Activated T-cell treated with anti-CD3 and anti-CD28 coated beads, Interleukin-2, amount 50 U/mL, for 24 hours (primary cell): ENCODE measurements at places on chromosomes 1 and 21.

GRCh38 chr1:48596046-48596445, 124.0 kb upstream of the SPATA6 start:
- no peak for DNase-seq

DNA sequence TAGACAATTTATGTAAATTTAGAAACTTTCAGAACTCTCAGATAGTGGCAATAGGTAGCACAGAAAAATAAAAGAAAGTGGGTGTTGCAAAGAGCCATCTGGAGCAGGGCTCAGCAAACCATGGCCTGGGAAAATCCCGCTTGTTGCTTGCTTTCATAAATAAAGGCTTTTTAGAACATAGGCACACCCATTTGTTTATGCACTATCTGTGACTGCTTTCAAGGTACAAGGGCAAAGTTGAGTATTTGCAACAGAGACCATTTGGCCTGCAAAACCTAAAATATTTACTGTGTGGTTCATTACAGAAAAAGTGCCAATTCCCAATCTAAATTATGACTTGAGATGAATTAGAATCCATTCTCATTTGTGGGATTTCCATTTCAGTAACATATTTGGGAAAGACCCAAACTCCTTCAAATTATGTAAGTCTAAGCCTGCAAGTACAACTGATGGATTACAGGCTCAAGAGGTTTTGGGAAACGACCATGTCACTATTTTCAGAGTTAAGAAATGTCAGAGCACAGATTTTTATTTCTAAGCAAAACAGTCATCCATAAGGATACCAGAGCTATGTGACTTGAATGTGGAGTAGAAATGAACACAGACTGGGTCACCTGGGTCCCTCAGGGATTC, 43.5 kb upstream of the DPT start:
- DNase-seq = no peak

DNA sequence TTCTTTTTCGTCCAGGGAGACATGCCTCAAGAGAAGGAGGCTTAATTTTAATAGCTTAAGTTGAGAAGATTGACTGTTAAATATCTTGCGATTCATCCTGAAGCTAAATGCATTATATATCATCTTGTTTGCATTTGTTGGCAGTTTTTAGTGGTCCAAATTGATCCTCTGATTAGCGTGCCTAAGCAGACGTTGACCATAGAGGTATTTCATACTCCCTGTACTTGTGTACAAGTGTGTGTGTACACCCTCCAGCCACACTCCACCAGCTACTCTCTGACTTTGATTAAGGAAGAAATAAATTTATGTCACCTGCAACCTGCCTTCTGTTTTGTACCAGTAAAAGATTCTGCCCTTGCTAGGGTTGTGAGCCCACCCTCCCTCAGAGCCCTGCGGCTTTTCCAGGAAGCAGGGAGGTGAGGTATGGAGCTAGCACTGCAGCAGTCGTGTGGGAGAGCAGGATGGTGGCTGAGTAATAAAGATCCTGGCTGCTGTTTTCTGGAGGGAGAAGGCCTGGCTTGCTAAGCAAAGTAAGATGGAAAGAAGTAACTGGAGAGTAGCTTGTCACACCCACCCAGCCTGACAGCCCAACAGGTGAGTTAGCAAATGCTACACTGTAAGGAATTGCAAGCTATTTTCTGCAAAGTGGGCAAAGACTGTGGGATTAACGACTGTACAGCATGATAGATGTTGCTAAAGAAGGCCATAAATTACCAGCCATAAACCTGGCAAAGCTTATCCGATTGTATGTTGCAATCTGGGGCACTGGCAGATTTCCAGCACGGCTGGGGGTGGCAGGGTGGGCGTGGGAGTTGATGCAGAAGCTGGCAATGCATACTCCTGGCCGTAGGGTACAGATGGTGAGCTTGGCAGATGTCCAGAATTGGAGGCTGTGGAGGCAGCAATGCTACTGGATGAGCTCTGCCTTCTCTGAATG, 170.2 kb downstream of the TNR start:
- DNase-seq = no peak

- DNase-seq = peak; percentile 37
Observed at GRCh38 chr1:185338719-185339622, 21.9 kb upstream of the IVNS1ABP start.

- no peak for DNase-seq
Observed at GRCh38 chr1:111213412-111213811, 13.0 kb upstream of the DENND2D start.

DNA sequence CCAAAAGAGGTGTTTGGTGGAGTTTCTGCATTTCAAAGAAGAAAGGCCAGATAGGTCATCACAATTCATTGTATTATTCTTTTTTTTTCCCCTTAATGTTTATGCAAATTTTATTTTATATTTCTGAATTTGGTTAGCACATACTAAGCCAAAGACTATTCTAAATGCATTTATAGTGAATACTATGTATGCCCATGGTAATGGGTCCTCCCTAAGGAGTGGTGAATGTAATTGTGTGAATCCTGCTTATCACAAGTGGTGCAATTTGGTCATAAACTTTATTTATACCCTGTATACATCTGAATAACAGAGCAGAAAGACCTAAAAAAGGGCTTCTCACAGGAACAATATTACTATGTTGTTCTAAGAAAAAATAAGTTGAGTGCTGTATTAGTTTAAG, 99.1 kb downstream of the CD247 start:
- DNase-seq = no peak

- DNase-seq = no peak
Observed at GRCh38 chr1:26771643-26772321, 16.0 kb upstream of the PIGV start.

GRCh38 chr1:153494976-153495535, 34.6 kb upstream of the S100A7 start:
- DNase-seq = peak; percentile 83

GRCh38 chr1:116224561-116224960, 113.4 kb downstream of the MAB21L3 start:
- no peak for DNase-seq

GRCh38 chr1:83742446-83742845, 256.5 kb downstream of the TTLL7 start:
- no peak for DNase-seq

- DNase-seq = no peak
Observed at GRCh38 chr1:175933801-175934200, 190.4 kb upstream of the TNR start.

GRCh38 chr1:24720152-24720551, 25.1 kb upstream of the CLIC4 start:
- DNase-seq = no peak

GRCh38 chr1:67724928-67725560, 40.0 kb downstream of the GADD45A start:
- DNase-seq = no peak

GRCh38 chr1:229641306-229641705, 15.3 kb downstream of the URB2 start:
- DNase-seq = no peak

GRCh38 chr1:206951318-206952100, 5.2 kb upstream of the PIGR start:
- no peak for DNase-seq

DNA sequence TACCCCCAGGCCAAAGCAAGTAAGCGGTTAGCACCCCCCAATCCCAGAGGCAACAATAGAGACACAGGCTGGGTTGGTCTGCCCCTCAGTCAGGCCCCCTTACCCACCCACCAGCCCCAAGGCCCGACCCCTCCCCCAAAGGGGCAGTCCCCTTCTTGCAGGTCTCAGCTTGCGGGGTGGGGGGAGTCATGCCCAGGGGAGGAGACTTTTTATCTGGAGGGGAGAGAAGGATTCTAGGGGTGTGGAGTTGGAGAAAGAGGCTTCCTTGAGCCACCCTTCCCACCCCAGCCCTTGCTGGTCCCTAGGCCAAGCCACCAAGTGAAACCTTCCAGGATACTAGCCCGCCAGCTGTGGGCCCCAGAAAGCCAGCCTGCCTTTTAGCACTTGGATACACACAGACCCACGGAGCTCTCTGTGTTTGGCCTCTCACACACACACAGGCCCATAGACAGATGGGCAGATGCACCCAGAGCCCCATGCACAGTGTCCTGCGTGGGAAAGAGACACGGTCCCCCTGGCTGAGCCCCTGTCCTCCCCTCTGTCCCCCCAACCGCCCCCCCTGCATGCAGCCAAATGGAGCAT, 7.1 kb downstream of the TMEM54 start:
- DNase-seq = no peak

GRCh38 chr1:7491818-7492173, 279.3 kb upstream of the VAMP3 start:
- no peak for DNase-seq

DNA sequence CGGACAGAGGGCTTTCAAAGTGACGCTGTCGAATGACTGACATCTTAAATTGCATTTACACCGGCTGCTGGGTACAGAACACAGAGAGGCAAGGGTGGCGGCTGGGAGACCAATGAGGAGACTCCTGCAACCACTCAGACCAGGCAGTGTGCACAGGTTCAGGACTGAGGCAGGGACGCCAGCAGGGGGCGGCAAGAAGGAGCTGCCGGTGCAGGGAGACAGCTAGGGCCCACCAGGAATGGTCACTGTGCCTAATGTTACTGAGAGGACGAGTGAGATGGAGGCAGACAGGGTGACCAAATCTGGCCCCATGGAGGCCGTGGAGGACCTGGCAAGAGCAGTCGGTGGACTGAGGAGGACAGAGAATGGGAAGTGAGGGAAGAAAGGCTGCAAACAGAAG, 23.5 kb downstream of the GLIS1 start:
- no peak for DNase-seq

DNA sequence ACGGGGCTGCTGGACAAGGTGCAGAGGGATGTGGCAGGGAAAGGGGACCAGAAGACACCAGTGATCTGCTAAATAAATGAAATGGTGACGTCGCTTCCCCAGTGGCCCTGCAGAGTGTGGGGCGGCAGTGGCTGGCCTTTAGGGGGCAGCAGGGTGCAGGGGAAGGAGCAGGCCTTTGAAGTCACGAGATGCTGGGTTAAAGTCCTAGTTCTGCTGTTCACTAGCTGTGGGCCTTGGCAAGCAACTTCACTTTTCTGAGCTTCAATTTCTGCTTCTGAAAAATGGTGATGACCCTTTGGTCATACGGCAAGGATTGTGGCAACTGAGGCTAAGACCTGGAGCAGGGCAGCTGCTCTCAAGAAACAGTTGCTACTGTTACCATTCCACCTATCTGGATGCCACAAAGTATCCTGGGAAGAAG, 9.2 kb upstream of the GALE start:
- peak; percentile 86 for DNase-seq

- peak; percentile 8 for DNase-seq
Observed at GRCh38 chr1:234915924-234916675, 212.5 kb downstream of the TOMM20 start.

GRCh38 chr1:58994664-58995063, 210.8 kb upstream of the JUN start:
- no peak for DNase-seq

GRCh38 chr1:12372180-12372579, 142.3 kb downstream of the VPS13D start:
- DNase-seq = no peak

DNA sequence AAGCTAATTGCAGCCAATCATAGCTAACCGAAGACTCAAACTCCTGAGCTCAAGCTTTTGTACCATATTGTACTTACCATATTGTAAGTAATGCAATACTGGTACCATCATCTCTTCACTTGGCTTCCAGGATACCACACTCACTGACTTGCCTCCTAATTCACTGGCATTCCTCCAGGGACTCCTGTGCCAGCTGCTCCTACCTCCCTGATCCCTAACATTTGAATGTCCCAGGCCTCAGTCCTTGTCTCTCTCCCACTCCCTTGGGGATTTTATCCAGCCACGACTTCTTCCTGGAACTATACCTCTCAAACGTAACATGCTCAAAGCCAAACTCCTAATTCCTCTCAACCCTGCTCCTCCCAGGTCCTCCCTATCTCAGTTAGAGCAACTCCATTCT, 33.8 kb downstream of the USP48 start:
- no peak for DNase-seq

- no peak for DNase-seq
Observed at GRCh38 chr1:202201266-202201665, 7.7 kb downstream of the LGR6 start.

DNA sequence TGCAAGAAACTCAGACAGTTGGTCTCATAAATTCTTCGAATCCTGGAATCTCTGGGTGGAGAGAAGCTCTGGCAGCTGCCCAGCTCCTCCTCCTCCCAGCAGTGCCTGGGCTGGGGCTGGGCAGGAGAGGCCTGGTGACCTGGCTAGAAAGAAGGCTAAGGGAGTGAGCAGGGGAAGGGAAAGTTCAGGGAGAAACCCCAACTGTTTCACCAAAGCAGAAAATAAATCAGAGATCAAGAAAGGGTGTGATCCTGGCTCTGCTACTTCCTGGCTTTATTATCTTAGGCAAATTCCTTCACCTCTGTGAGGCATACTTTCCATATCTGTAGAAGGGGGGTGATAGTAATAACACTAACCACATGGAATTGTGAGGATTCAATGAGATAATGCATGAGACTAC, 8.8 kb upstream of the COL16A1 start:
- DNase-seq = no peak
